Endodermal cell (in vitro differentiated cells): ENCODE measurements at places on chromosomes 5 and 9. TPM values are rescaled to one million over a fixed set of nuclear protein-coding genes. Genes with fewer than 3 reads are reported as not detected.

The TLX3 gene
- not detected in 3 replicates for total RNA-seq

The CBY3 gene
- total RNA-seq, result not detected in 2 replicates

The LCN12 gene
- 2.1 to 4.4 TPM (median 3.3 TPM) in 3 replicates for total RNA-seq

The PCDHB10 gene
- total RNA-seq, result 3.5 to 4.5 TPM (median 3.9 TPM) in 3 replicates

The FOXD1 gene
- total RNA-seq, result 0.29 to 17.1 TPM (median 0.61 TPM) in 3 replicates

The CDC14B gene
- total RNA-seq, result 41.6 and 48.3 TPM in 2 replicates

The HAVCR2 gene
- 0.33 to 0.92 TPM (median 0.84 TPM) in 3 replicates for total RNA-seq

GRCh38 chr5:107951309-107951708, 280.6 kb upstream of the EFNA5 start:
- DNase-seq, result no peak
- no peak overlapping the region for H3K27ac ChIP-seq
- no peaks in the 10 kb centered on the region for H3K36me3 ChIP-seq
- H3K27me3 ChIP-seq, result no peaks in the 10 kb centered on the region

DNA sequence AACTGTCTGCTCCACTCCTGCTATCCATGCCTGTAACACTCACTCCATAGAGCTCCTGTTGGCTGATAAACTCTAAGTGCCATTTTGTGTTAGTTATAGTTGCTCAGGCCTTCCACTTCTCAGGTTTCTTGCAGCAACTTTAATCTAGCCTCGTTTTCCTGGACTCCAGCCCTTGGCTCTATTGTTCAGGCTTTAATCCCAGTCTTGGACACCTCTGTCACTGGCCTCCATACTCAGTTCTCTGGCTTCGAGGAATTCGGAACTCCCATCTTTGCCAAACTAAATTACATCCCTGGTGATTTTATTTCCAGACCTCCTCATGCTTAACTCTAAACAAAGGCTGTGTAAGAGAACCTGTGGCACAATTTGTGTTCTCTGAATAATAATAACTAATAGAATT, 39.8 kb downstream of the EMB start:
- no peak overlapping the region for H3K4me3 ChIP-seq
- no peak overlapping the region for H3K27ac ChIP-seq
- no peaks in the 10 kb centered on the region for H3K4me1 ChIP-seq
- no peaks in the 10 kb centered on the region for H3K27me3 ChIP-seq
- no peak for DNase-seq

GRCh38 chr9:24602693-24603352, 57.1 kb upstream of the IZUMO3 start:
- H3K4me1 ChIP-seq, result no peaks in the 10 kb centered on the region
- no peak overlapping the region for H3K4me3 ChIP-seq
- DNase-seq, result no peak
- no peak overlapping the region for H3K27ac ChIP-seq

- DNase-seq, result no peak
- no peak overlapping the region for H3K27ac ChIP-seq
- H3K27me3 ChIP-seq, result peaks cover 60% of the 10 kb centered on the region
- peaks cover 9% of the 10 kb centered on the region for H3K4me1 ChIP-seq
- H3K4me3 ChIP-seq, result no peak overlapping the region
- H3K36me3 ChIP-seq, result no peaks in the 10 kb centered on the region
These were observed 19.5 kb downstream of the IGIP start for GRCh38 chr5:140145256-140145655.

GRCh38 chr5:59554501-59554900, 339.0 kb downstream of the PDE4D start:
- no peaks in the 10 kb centered on the region for H3K4me1 ChIP-seq
- DNase-seq, result no peak
- no peaks in the 10 kb centered on the region for H3K27me3 ChIP-seq
- H3K36me3 ChIP-seq, result no peaks in the 10 kb centered on the region
- no peak overlapping the region for H3K27ac ChIP-seq

DNA sequence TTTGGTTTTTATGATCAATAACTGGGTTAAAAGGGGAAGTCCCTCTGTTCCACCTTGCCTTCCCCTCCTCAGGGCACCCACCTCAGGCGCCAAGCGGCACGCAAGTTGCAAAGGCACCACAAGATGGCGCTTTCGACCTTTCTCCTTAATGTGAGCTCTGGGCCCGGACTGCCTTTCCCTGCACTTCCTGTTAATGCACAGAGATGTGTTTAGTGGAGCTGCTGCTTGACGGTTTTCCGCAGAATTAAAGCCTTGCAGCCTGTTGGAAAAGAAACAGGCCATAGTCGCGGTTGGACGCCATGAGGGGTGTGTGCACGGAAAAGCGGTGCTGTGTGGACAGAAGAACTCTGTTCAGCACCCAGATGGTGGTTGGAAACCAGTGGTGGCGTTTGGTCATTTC, 17.9 kb downstream of the CXCL14 start:
- H3K27ac ChIP-seq, result no peak overlapping the region
- H3K4me3 ChIP-seq, result no peak overlapping the region
- H3K27me3 ChIP-seq, result peaks cover 9% of the 10 kb centered on the region

GRCh38 chr5:138574744-138575193, 432 bp downstream of the HSPA9 start:
- H3K27ac ChIP-seq, result peak overlapping the region; percentile 100
- H3K27me3 ChIP-seq, result no peaks in the 10 kb centered on the region
- DNase-seq, result no peak
- peak overlapping the region; percentile 99 for H3K4me3 ChIP-seq
- H3K4me1 ChIP-seq, result no peaks in the 10 kb centered on the region

GRCh38 chr9:91428927-91429351, 5.3 kb upstream of the NFIL3 start:
- peaks cover 21% of the 10 kb centered on the region for H3K27me3 ChIP-seq
- H3K36me3 ChIP-seq, result no peaks in the 10 kb centered on the region
- peaks cover 3% of the 10 kb centered on the region for H3K4me1 ChIP-seq
- H3K27ac ChIP-seq, result no peak overlapping the region
- H3K4me3 ChIP-seq, result no peak overlapping the region

DNA sequence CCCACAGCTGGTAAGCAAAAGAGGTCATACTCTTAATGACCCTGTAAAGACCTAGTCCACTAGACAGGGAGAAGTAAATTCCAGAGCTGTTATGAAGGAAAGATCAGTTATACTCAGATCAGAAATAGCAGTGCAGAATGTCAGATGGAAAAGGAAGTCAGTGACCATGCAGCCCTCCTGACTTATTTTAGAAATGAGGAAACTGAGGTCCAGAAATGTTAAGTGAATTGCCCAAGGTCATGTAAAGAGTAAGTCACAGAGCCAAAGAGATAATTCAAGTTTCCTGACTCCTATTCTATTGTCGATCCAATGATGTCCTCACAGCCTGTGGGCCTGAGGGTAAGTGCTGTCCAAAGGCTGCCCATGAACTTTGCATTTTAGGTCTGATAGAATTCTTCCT, 214.9 kb upstream of the IL12B start:
- H3K4me3 ChIP-seq, result no peak overlapping the region
- no peak for DNase-seq
- no peaks in the 10 kb centered on the region for H3K27me3 ChIP-seq

- no peaks in the 10 kb centered on the region for H3K4me1 ChIP-seq
- no peak for DNase-seq
- H3K36me3 ChIP-seq, result no peaks in the 10 kb centered on the region
- peaks cover 17% of the 10 kb centered on the region for H3K27me3 ChIP-seq
- H3K27ac ChIP-seq, result no peak overlapping the region
These were observed 1.9 kb downstream of the DIPK1B start for GRCh38 chr9:136714096-136714892.

DNA sequence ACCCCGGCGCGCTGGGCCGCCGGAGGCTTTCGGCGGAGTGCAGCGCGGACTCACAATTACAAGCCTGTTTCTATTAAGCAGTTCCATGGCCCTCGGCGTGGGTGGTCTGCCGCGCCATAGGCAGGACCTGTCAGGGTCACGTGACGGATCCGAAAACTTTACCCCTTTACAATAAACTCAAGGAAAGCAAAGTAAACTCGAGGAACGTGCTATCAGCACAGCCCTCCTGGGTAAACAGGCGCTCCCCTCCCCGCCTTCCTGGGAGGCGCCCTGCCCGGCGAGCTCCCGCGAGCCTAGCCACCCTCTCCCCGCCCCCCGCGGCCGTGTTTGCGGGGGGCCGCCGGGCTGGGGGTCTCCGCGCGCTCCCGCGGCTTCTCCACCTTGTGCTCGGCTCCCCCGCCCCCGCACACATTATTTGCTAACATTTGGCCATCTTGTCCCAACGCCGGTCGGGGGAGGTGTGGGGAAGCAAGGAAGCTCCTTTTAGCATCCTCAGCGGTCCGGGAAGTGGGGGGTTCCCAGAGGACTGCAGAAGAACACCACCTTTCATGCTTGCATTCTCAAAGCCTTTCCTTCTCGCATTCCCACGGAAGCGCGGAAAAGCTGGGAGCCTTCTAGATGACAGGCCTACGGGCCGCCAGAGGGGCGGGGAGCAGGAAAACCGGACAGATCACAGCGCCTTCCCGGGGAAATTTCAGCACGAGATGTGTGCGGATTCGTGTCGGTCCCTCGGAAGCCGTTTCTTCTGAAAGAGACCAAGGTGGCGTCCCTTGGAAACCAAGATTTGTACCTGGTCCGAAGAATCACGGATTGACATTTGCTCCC, at the start of gene PTCH1:
Gene PTCH1 (minus strand): TSS at position 238 of the 825 bp plus-strand sequence.
- peak; percentile 79 for DNase-seq
- H3K36me3 ChIP-seq, result no peaks in the 10 kb centered on the region
- peaks cover 78% of the 10 kb centered on the region for H3K27me3 ChIP-seq
- H3K4me3 ChIP-seq, result peak within 1 kb of the TSS; percentile 86
- no peaks in the 10 kb centered on the region for H3K4me1 ChIP-seq
- H3K27ac ChIP-seq, result no peak within 1 kb of the TSS

DNA sequence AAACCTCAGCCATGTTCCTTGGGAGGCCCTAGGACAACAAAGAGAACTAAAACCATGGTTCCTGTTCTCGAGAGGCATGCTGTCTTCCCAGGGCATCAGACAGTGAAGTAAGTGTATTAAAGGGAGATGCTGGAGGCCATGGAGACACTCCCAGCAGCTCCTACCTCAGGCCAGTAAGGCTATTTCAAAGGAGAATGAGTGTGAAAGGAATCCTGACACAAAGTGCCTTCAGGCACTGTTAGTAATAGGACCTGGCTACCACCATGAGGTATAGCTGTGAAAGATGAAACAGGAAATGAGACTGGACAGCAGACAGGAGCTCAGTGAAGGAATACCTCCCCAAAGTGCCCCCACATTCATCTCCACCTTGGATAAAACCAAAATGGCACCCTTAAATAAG, 71.0 kb downstream of the FANCC start:
- H3K4me3 ChIP-seq, result no peak overlapping the region
- H3K27me3 ChIP-seq, result no peaks in the 10 kb centered on the region
- H3K36me3 ChIP-seq, result peaks cover 13% of the 10 kb centered on the region
- H3K4me1 ChIP-seq, result no peaks in the 10 kb centered on the region
- H3K27ac ChIP-seq, result no peak overlapping the region
- DNase-seq, result no peak

- no peaks in the 10 kb centered on the region for H3K4me1 ChIP-seq
- no peak overlapping the region for H3K27ac ChIP-seq
- no peak overlapping the region for H3K4me3 ChIP-seq
- H3K27me3 ChIP-seq, result peaks cover 13% of the 10 kb centered on the region
These were observed 53.5 kb downstream of the TLR4 start for GRCh38 chr9:117757561-117758190.

DNA sequence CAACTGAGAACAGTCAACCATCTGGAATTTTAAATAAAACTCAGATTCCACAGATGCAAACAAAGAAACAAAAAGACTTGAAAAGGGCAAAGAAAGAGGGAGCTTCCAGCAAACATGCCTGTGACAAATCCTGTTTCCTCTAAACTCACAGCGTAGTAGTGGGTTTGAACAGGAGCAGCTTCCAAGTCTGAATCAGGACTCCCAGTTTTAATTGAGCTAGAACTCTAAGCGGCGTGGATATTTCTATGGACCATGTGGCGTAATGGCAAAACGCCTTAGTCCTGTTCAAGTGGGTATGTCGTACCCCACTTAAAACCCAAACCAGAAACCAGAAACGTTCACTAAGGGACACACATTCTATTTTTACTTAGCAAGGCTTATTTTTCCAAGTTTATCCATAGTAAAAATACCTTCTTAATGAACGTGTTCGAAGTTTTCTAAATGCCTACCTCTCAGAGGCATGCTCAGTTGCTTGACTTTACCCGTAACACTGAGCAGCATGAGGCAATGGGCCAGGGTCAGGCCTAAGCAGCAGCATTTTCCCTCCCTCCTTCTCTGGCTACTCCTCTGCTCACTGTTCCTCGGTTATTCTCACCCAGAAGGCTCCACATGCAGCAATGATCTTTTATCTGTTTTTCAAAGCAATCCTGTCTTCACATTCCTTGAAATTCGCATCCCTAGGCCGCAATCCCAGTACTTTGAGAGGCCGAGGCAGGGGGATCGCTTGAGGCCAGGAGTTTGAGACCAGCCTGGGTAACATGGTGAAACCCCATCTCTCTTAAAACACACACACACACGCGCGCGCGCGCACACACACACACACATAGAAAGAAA, 77.9 kb downstream of the FNBP1 start:
- peak overlapping the region; percentile 10 for H3K27ac ChIP-seq
- no peak overlapping the region for H3K4me3 ChIP-seq
- no peaks in the 10 kb centered on the region for H3K27me3 ChIP-seq

- H3K36me3 ChIP-seq, result no peaks in the 10 kb centered on the region
- peaks cover 5% of the 10 kb centered on the region for H3K4me1 ChIP-seq
- H3K27me3 ChIP-seq, result no peaks in the 10 kb centered on the region
- DNase-seq, result peak; percentile 90
- H3K4me3 ChIP-seq, result no peak overlapping the region
These were observed 183.4 kb downstream of the FBXL7 start for GRCh38 chr5:15683332-15683731.

- no peak overlapping the region for H3K27ac ChIP-seq
- no peak overlapping the region for H3K4me3 ChIP-seq
- no peak for DNase-seq
- no peaks in the 10 kb centered on the region for H3K4me1 ChIP-seq
These were observed 50.9 kb downstream of the FANCC start for GRCh38 chr9:95266649-95267048.

- no peaks in the 10 kb centered on the region for H3K36me3 ChIP-seq
- H3K27me3 ChIP-seq, result no peaks in the 10 kb centered on the region
- no peak overlapping the region for H3K27ac ChIP-seq
- H3K4me3 ChIP-seq, result no peak overlapping the region
- DNase-seq, result peak; percentile 52
These were observed 83.0 kb upstream of the GLIS3 start for GRCh38 chr9:4382722-4383317.

- peak; percentile 52 for DNase-seq
- no peaks in the 10 kb centered on the region for H3K36me3 ChIP-seq
- H3K27ac ChIP-seq, result no peak overlapping the region
- H3K4me1 ChIP-seq, result peaks cover 4% of the 10 kb centered on the region
- H3K4me3 ChIP-seq, result no peak overlapping the region
These were observed 53.0 kb downstream of the PCDH1 start for GRCh38 chr5:141825241-141825671.

DNA sequence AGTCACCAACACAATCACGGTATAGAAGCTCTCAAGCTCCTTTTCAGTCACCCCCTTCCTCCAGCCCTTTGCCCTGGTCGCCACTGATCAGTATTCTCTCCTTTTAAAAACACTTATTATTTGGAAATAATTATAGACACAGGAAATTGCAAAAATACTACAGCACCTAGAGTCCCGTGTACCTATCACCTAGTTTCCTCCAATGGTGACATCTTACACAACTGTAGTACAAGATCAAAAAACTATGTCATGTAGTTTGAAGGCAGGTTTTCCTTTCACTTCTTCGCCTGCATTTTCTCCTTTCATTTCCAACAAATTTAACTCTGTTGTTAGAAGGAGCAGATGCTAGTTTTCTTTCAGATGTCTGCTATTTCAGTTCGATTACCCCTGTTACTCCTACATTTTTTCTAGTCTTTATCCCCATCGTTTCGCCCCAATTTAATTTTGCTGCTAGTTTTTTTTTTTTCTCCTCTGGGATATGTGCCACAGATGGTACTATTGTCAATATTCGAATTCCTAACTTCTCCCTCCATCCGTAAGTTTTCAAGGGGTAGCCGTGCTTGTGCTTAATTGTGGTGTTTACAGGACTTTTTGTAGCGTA, 612 bp upstream of the ATG10 start:
- peaks cover 7% of the 10 kb centered on the region for H3K4me1 ChIP-seq
- H3K4me3 ChIP-seq, result peak overlapping the region; percentile 94
- no peaks in the 10 kb centered on the region for H3K27me3 ChIP-seq
- H3K36me3 ChIP-seq, result no peaks in the 10 kb centered on the region
